ENCODE measurements at places on chromosomes 16 and 17.

- no peak overlapping the region for H3K4me3 ChIP-seq
- DNase-seq = no peak
- no peaks in the 10 kb centered on the region for H3K27me3 ChIP-seq
- H3K36me3 ChIP-seq = no peaks in the 10 kb centered on the region
Measured at GRCh38 chr17:68734187-68734900, 133.2 kb upstream of the FAM20A start.

GRCh38 chr17:43905400-43905984 lies 1.8 kb downstream of the MPP2 start:
- H3K4me3 ChIP-seq = no peak overlapping the region
- H3K36me3 ChIP-seq = no peaks in the 10 kb centered on the region
- H3K27ac ChIP-seq = no peak overlapping the region
- H3K4me1 ChIP-seq = peaks cover 27% of the 10 kb centered on the region

- H3K36me3 ChIP-seq = no peaks in the 10 kb centered on the region
- H3K4me3 ChIP-seq = no peak overlapping the region
- peaks cover 3% of the 10 kb centered on the region for H3K27me3 ChIP-seq
- H3K4me1 ChIP-seq = no peaks in the 10 kb centered on the region
- H3K27ac ChIP-seq = no peak overlapping the region
Measured at GRCh38 chr16:50657241-50657640, 23.9 kb downstream of the SNX20 start.

- no peaks in the 10 kb centered on the region for H3K27me3 ChIP-seq
- no peak overlapping the region for H3K27ac ChIP-seq
- no peaks in the 10 kb centered on the region for H3K36me3 ChIP-seq
- peak; percentile 81 for DNase-seq
- H3K4me3 ChIP-seq = peak overlapping the region; percentile 24
- peaks cover 10% of the 10 kb centered on the region for H3K4me1 ChIP-seq
Measured at GRCh38 chr16:51393381-51394005, 242.4 kb upstream of the SALL1 start.

DNA sequence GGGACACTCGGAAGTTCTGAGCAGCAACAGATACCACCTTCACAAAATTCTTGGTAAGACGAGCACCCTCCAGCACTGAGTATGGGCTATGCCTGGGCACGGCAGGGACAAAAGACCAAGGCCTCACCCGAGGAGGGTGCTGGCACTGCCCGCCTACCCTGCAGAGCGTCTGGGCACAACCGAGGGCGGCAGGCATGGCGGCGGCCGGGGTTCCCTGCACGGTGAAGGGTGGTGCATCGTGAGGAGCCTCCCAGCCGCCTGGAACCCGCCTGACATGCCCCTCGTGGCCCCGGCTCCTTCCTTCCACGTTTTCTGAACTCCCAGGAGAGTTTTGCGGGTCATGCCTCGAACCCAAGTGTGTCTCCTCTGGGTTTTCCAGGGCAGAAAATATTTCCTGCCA lies 18.9 kb downstream of the GALNS start:
- no peak for DNase-seq
- H3K36me3 ChIP-seq = peaks cover 49% of the 10 kb centered on the region
- no peak overlapping the region for H3K4me3 ChIP-seq
- H3K27me3 ChIP-seq = no peaks in the 10 kb centered on the region
- H3K4me1 ChIP-seq = peaks cover 2% of the 10 kb centered on the region

- H3K27ac ChIP-seq = no peak overlapping the region
- no peak for DNase-seq
- peaks cover 25% of the 10 kb centered on the region for H3K4me1 ChIP-seq
- H3K27me3 ChIP-seq = no peaks in the 10 kb centered on the region
- H3K4me3 ChIP-seq = no peak overlapping the region
Measured at GRCh38 chr17:81457401-81457800, 55.2 kb downstream of the ACTG1 start.

DNA sequence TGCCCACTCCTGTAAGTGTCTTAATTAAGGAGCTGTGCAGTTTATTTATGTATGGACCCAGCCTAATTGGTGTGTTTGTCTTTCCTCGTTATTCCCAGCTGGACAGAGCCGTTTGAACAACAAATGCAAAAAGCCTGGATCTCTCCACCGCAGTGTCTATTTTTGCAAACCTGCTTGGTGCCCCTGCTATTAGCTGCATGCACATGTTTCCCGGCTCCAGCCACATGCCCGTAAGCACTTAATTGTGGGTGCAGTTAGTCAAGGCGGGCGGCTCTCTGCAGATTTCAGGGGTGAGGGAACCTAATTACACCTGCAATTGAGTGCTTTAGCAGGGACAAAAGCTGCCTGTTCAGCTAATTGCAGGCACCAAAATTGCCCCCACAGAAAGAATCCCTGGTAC lies 74.0 kb upstream of the GSE1 start:
- no peak for DNase-seq
- no peaks in the 10 kb centered on the region for H3K36me3 ChIP-seq
- no peak overlapping the region for H3K27ac ChIP-seq
- H3K4me3 ChIP-seq = no peak overlapping the region
- H3K27me3 ChIP-seq = no peaks in the 10 kb centered on the region

- H3K27me3 ChIP-seq = no peaks in the 10 kb centered on the region
- peaks cover 6% of the 10 kb centered on the region for H3K4me1 ChIP-seq
- H3K36me3 ChIP-seq = peaks cover 10% of the 10 kb centered on the region
- DNase-seq = no peak
Measured at GRCh38 chr17:4135489-4135888, 7.3 kb downstream of the ZZEF1 start.

DNA sequence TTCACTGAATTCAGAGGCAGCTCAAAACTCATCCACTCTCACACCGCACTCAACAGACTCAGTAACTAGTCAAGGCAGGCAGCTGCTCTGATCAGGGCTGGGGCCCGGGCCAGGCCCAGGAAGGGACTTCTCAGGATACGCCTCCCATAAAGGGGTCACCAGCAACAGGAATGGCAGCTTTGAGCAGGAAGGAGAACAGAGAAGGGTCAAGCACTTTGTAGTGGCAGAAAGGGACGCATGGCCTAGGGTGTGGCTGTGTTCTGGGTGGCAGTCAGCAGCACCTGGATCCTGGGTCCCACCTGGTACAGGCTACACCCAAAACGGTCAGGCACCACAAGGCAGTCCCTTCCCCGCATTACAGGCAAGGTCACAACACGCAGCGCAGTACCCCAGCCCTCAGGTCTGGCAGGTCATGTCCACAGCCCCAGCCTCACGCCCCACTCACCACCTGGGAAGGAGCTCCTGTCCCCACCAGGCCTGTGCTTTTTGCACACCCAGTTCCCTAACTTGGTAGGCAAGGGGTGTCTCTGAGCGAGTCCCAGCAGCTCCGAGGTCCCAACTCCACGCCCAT lies 99.7 kb downstream of the ZNF778 start:
- H3K4me3 ChIP-seq = no peak overlapping the region
- peaks cover 29% of the 10 kb centered on the region for H3K36me3 ChIP-seq
- H3K27me3 ChIP-seq = no peaks in the 10 kb centered on the region
- no peak for DNase-seq

- no peak overlapping the region for H3K27ac ChIP-seq
- H3K36me3 ChIP-seq = peaks cover 31% of the 10 kb centered on the region
- no peak for DNase-seq
- no peaks in the 10 kb centered on the region for H3K4me1 ChIP-seq
Measured at GRCh38 chr16:12573300-12573699, 230.4 kb downstream of the CPPED1 start.

GRCh38 chr17:78970834-78971755 lies 8.6 kb downstream of the LGALS3BP start:
- peaks cover 83% of the 10 kb centered on the region for H3K36me3 ChIP-seq
- H3K4me3 ChIP-seq = no peak overlapping the region
- DNase-seq = peak; percentile 76
- H3K27me3 ChIP-seq = no peaks in the 10 kb centered on the region
- H3K27ac ChIP-seq = no peak overlapping the region

GRCh38 chr17:72587773-72588511 lies 467.1 kb downstream of the SOX9 start:
- H3K27ac ChIP-seq = peak overlapping the region; percentile 88
- peaks cover 3% of the 10 kb centered on the region for H3K36me3 ChIP-seq
- H3K27me3 ChIP-seq = no peaks in the 10 kb centered on the region
- no peak overlapping the region for H3K4me3 ChIP-seq
- peaks cover 17% of the 10 kb centered on the region for H3K4me1 ChIP-seq

GRCh38 chr16:88888461-88889387 lies 22.3 kb upstream of the PABPN1L start:
- no peak for DNase-seq
- no peaks in the 10 kb centered on the region for H3K4me1 ChIP-seq
- H3K4me3 ChIP-seq = no peak overlapping the region
- peaks cover 8% of the 10 kb centered on the region for H3K27me3 ChIP-seq

DNA sequence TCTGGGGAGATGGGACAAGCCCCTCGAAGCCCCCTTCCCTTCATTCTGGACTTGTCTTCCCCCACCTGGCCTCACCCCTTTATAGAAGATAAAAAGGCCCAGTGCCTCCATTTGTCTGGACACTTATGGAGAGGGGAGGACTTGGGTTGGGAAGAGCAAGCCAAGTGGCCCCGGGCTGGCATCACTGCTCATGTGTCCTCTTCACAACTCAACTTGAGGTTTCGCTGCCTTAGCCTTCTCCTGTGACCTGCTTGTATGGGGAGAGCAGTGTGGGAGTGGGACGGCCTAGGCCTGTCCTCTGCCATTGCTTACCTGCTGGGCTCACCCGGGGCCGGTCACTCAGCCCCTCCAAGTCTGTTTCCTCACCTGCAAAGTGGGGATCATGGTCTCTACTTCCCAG lies 1.4 kb downstream of the PAQR4 start:
- peaks cover 18% of the 10 kb centered on the region for H3K27me3 ChIP-seq
- peaks cover 39% of the 10 kb centered on the region for H3K36me3 ChIP-seq
- no peak for DNase-seq
- no peak overlapping the region for H3K27ac ChIP-seq
- H3K4me1 ChIP-seq = peaks cover 41% of the 10 kb centered on the region

- H3K27me3 ChIP-seq = no peaks in the 10 kb centered on the region
- no peak overlapping the region for H3K27ac ChIP-seq
Measured at GRCh38 chr16:65463652-65464260, 341.9 kb upstream of the CDH11 start.

DNA sequence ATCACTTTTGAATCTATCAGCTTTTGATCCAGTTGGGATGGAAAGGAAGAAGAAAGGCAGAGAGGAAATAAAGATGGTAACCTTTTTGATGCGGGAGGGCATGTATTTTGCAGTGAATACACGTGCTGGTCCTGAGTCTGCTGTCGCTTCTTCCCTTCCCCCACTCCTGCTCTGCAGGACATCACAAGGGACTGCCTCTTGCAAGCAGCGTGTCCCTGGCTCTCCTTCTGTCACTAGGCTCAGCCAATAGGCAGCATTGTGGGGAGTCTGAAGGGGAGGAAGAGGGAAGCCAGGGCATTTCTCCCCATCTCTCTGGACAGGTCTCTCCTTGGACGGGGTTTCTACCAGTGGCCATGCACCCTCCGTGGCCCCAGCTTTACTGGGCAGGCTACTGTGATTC lies 15.7 kb upstream of the WFDC1 start:
- H3K36me3 ChIP-seq = no peaks in the 10 kb centered on the region
- H3K27me3 ChIP-seq = peaks cover 70% of the 10 kb centered on the region
- H3K4me1 ChIP-seq = peaks cover 2% of the 10 kb centered on the region

- H3K27me3 ChIP-seq = no peaks in the 10 kb centered on the region
- H3K36me3 ChIP-seq = no peaks in the 10 kb centered on the region
- no peak overlapping the region for H3K27ac ChIP-seq
- DNase-seq = no peak
- H3K4me3 ChIP-seq = no peak overlapping the region
- peaks cover 40% of the 10 kb centered on the region for H3K4me1 ChIP-seq
Measured at GRCh38 chr17:76132574-76133338, 8.3 kb downstream of the FOXJ1 start.

GRCh38 chr16:68117884-68118283 lies 32.7 kb downstream of the NFATC3 start:
- H3K4me1 ChIP-seq = no peaks in the 10 kb centered on the region
- H3K27ac ChIP-seq = no peak overlapping the region

- no peak overlapping the region for H3K4me3 ChIP-seq
- no peaks in the 10 kb centered on the region for H3K36me3 ChIP-seq
- H3K27ac ChIP-seq = no peak overlapping the region
Measured at GRCh38 chr16:67645397-67646121, 615 bp downstream of the CARMIL2 start.

GRCh38 chr17:12789075-12789480 lies 220 bp upstream of the ARHGAP44 start:
- peak overlapping the region; percentile 84 for H3K4me3 ChIP-seq
- peaks cover 40% of the 10 kb centered on the region for H3K27me3 ChIP-seq
- H3K36me3 ChIP-seq = no peaks in the 10 kb centered on the region
- no peak for DNase-seq
- peaks cover 7% of the 10 kb centered on the region for H3K4me1 ChIP-seq

DNA sequence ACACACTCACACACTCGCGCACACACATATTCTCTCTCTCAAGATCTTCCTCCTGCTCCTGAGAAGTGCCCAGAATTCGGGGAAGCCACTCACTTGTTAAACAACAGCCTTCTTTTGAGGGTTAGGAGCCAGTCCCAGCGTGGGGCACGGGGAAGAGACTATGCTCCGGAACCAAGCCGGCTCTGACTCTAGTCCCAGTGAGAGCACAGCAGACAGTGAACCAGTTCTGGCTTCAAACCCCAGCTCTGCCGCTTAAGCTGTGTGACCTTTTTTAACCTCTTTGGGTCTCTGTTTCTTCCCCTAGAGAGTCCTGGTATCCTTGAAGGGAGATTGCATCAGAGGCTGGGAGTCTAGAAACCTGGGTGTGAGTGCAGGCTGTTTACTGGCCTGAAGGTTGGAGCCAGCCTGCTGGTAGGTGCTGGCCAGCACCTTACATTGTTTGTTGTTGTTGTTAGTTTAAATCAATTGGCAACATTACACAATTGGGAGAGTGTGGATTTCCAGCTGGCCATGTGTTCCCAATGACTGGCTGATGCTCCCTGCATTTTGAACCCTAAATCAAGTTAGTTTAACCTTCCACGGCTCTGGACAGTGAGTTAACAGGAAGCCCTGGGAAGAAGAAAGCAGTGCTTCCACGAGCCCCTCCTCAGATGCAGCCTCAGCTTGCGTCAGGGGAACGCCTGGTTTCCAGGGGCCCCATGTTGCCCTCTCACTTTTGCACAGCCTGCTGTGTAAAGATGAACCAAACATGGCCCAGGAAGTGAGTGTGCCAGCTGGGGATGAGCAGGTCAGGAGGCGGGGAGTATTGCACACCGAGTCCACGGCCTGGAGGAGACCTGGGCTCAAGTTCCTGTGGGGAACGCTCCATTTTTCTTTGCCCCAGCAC lies 71.5 kb downstream of the GAS7 start:
- H3K27ac ChIP-seq = peak overlapping the region; percentile 94
- no peaks in the 10 kb centered on the region for H3K27me3 ChIP-seq
- H3K4me3 ChIP-seq = peak overlapping the region; percentile 75
- H3K4me1 ChIP-seq = peaks cover 31% of the 10 kb centered on the region
- H3K36me3 ChIP-seq = peaks cover 3% of the 10 kb centered on the region

- H3K36me3 ChIP-seq = no peaks in the 10 kb centered on the region
- DNase-seq = no peak
- no peak overlapping the region for H3K27ac ChIP-seq
Measured at GRCh38 chr16:58449768-58450167, 50.2 kb upstream of the NDRG4 start.
